Stimulated activated CD4-positive, alpha-beta T cell treated with anti-CD3 and anti-CD28 coated beads, TNF-alpha, amount 100 ng/mL, for 24 hours (primary cell): ENCODE measurements at places on chromosomes 11 and 22.

GRCh38 chr11:111476366-111476765, 35.8 kb downstream of the BTG4 start:
- no peak for DNase-seq

DNA sequence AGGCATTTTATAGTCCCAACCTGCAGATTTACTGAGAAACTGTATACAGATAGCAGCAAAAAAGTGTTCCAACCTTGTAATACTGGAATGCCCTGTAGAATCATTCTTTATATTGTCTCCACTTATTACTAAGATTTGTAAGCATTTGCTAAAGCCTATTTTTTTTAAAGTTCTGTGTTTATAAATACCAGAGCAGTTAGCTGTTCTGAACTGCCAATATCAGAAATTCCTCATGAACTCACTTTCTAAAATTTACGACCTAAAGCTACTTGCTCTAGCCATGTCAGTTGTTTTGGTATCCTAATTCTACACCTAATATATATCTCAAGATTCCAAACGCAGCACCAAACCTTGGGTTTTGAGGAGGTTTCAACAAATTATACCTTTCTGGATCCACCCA, 103.2 kb downstream of the C11orf65 start:
- no peak for DNase-seq

GRCh38 chr22:44309647-44310046, 3.1 kb downstream of the SHISAL1 start:
- no peak for DNase-seq

DNA sequence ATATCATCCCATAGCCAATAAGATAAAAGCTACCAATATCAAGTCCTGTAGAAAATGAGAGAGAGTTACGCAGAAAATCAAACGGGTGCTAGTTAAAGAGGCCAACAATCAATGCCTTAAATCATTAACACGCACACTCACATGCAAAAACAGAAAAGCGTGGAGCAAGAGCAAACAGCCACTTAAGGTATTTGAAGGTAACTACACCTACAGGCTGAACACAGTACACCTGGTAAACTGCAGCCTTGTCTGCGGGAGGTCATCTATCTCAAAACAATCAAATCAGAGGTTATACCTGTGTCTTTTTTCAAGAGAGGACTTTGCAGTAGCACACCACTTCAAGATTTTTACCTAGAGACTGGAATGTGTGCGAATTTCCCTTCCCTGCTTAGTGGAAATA, 23.6 kb downstream of the SLC35F2 start:
- DNase-seq, result no peak

- no peak for DNase-seq
Observed at GRCh38 chr11:85902353-85902752, 47.2 kb downstream of the CCDC83 start.

GRCh38 chr11:81787584-81788049, 946.0 kb downstream of the FAM181B start:
- no peak for DNase-seq

DNA sequence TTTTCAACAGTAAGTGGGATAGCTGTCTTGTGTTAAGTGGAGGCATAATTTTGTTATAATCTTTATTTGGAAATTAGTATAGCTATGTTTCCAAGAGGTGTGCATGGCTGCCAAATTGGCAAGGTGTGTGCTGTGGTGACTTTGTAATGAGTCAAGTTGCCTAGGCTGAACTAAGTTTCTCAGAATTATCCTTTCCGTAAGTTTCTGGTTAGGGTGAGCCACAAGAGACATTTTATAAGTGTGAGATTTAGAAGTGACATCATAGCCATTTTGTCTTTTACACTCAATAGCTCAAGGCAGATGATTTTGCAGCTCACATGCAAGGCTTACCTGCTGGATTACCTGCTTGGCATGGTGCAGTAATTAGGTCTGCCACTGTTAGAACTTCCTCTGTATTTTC, 90.3 kb downstream of the C11orf87 start:
- no peak for DNase-seq

- no peak for DNase-seq
Observed at GRCh38 chr11:31005202-31005601, 364.3 kb downstream of the DCDC1 start.

DNA sequence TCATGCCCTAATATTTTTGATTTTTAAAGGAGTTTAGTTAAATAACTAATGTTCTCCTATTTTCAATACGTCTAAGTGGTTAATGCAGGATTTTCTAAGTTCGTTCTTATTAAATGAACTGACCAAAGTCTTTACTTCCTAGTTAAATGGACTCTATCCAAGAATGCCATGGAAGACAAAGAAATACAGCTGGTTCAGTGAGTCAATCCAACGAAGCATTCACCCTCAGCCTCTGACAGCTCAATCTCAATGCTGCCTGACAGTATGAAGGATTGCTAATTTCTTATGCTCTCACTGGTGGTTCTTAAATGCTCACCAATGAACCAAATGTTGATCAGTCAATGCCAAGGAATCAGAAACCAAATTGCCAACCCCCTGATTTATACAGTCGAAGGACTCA, 219.4 kb downstream of the CADM1 start:
- no peak for DNase-seq

- DNase-seq, result no peak
Observed at GRCh38 chr11:19242179-19242932, 1.6 kb upstream of the E2F8 start.

DNA sequence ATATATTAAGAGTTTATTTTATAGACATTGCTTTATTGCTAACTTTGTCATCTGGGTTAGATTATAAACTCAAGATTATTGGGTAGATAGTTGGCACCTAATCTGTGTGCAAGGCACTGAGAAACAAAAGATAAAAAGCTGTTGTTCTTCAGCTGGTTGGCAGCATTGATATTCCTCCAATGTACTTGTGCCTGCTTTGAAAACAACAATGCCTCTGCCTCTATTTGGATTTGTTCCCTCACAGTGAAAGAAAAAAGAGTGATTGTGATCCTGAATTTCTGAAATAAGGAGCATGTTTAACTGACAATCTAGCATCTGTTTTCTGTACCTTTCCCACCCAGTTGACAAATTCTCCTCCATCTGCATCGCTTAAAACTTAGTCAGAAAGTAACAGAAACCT, 98.3 kb downstream of the TYR start:
- DNase-seq, result no peak

- DNase-seq, result no peak
Observed at GRCh38 chr11:123578778-123579481, 75.5 kb downstream of the SCN3B start.

GRCh38 chr11:65988791-65989592, 13.0 kb downstream of the EIF1AD start:
- peak; percentile 87 for DNase-seq

DNA sequence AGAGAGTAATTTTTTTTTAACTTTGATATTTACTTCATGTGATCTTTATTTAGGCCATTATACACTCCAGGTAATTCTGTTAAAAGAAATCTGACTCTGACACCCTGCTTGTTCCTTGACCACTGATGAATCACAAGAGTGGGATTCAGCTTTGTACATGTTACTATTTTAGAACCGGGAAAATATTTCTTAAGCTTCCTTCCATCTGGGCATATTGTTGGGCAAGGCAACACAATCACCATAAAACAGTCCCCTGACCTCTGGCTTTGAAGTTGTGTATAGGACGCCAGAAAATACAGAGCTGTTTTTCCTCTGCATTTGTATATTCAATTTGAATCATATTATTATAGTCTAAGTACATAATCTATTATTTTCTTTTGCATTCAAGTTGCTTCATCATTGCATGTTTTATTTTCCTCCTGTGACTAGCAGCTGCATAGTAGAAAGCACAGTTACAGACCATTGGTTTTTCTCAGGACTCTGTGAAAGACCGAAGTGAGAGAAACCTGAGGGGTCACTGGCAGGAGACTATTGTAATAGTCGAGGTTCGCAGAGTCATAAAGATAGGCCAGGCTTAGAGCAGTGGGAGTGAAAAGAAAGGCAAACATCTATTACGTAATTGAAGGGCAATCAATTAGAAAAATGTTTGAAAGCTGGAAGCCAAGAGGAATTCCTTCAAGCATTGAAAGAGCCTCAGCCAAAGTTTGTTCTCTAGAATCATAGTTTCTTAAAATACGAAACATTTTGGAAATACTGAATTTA, 51.8 kb upstream of the SLC36A4 start:
- no peak for DNase-seq

GRCh38 chr11:117319214-117319840, 3.3 kb upstream of the BACE1 start:
- DNase-seq, result no peak

GRCh38 chr11:6648501-6648900, 7.1 kb downstream of the DCHS1 start:
- no peak for DNase-seq

DNA sequence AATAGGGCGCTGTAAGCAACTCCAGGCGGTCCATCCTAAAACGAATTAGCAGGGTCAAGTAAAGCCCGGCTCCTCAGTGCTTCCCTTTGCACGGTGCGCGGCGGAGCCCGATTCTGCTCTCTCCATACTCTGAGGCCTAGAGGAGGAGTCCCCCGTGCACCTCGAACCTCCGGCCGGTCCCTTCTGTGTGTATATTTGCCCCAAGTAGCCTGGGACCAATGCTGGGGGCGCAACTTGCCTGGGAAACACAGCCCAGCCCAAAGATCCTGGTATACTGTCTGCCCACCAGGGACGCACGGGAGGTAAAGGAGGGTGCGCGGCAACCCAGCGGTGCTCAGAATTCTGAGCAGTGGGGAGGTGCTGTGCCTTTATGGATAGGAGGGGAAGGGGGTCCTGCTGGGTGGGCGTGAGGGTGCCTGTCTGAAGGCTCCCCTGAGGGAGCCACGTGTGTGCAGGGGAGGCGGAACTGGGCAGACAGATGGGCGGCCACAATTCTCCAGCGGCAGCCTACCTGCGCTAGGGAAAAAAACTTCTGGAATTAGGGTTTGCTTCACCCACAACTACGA, 4.8 kb upstream of the TBX1 start:
- DNase-seq, result no peak

- no peak for DNase-seq
Observed at GRCh38 chr22:50035976-50036724, 21.9 kb downstream of the TTLL8 start.

GRCh38 chr11:102138670-102139069, 28.4 kb downstream of the YAP1 start:
- DNase-seq, result no peak

DNA sequence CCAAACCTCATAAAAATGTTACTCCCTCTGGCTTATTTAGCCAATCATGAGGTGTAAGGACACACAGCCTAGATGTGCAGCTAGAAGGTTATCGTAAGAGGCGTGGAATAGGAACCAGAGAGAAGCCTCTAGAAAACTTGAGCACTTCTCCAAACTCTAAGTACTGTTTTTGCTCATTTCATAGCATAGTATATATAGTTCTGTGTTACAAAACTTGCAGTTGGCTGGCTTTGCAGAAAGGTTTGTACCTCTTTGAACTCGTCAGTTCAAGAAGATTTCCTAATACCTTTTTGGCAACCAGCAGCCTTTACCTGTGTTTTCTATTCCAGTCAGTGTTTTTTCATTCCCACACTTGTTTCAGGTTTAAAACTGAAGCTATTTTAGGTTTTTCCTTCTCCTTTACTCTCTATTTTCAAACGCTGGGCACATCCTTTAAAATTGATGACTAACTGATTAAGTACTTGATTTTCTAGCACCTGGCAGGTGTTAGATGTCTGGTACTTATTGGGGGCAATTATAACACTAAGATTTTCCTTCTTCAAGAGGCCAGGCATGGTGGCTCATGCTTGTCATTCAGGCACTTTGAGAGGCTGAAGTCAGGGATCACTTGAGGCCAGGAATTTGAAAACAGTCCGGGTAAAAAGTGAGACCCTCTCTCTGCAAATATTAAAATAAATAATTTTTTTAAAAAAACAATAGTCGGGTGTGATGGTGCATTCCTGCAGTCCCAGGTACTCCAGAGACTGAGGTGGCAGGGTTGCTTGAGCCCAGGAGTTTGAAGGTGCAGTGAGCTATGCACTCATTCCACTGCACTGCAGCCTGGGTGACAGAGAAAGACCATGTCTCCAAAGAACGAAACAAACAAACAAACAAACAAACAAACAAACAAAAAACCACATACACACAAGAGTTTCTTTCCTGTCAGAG, 125.2 kb downstream of the LRRC4C start:
- DNase-seq, result no peak

GRCh38 chr11:82899957-82900276, 313 bp downstream of the PRCP start:
- DNase-seq, result no peak

DNA sequence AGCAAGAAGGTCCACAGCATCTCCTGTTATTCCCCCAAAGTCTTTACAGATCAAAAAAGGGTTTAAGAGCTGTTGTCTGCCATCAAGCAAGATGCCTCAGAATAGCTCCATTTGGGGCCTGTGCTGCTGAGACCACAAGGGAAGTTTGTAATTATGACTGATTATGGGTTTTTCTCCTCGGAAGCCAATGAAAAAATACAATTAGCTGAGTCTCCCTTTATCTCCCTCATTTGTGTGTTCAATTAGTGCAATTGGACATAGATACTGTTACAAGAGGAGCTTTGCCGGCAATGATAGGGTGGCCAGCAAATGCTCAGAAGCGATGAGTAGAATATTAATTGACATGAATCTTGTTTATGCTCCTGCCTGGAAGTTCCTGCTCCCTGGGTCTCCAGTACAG, 83.7 kb downstream of the COMMD9 start:
- no peak for DNase-seq

GRCh38 chr22:39416319-39416718, 16.7 kb downstream of the TAB1 start:
- no peak for DNase-seq

GRCh38 chr11:62120001-62120400, 3.8 kb upstream of the INCENP start:
- DNase-seq, result no peak

DNA sequence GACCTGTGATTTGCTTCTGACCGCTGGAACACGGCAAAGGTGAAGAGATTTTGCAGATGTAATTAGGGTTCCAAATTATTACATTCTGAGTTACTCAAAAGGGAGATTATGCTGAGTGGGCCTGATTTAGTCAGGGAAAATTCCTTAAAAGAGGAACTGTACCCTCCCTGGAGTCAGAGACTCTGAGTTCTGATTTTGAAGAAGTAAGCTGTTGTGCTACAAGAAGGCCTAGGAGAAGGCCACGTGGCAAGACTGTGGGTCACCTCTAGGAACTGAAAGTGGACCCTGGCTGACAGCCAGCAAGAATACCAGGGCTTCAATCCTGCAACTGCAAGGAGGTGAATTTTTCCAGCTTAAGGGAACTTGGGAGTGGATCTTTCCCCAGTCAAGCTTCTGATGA, 45.3 kb downstream of the CHRDL2 start:
- DNase-seq, result no peak

GRCh38 chr22:31345331-31346254, 553 bp downstream of the PATZ1 start:
- peak; percentile 66 for DNase-seq

DNA sequence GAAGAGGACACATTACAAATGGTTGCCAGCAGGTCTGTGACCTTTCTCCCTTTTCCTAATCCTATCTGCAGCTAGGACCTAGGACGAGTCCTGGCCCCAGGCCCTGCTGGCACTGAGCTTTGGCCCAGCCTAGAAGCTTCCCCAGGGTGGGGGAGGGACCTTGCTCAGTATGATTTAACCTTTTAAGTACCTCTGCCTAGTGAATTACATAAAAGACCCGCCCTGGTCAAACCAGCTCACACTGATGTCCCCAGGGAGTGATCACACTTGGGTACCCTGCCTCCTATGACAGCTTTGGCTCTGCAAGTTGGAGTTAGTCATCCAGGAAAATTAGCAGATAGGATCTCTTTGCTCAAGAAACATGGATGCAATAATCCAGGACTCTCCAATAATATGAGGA, 21.9 kb downstream of the ASCC2 start:
- no peak for DNase-seq

- no peak for DNase-seq
Observed at GRCh38 chr22:29831958-29832357, 6.1 kb downstream of the ASCC2 start.
